ENCODE measurements at places on chromosomes 5 and 9.

DNA sequence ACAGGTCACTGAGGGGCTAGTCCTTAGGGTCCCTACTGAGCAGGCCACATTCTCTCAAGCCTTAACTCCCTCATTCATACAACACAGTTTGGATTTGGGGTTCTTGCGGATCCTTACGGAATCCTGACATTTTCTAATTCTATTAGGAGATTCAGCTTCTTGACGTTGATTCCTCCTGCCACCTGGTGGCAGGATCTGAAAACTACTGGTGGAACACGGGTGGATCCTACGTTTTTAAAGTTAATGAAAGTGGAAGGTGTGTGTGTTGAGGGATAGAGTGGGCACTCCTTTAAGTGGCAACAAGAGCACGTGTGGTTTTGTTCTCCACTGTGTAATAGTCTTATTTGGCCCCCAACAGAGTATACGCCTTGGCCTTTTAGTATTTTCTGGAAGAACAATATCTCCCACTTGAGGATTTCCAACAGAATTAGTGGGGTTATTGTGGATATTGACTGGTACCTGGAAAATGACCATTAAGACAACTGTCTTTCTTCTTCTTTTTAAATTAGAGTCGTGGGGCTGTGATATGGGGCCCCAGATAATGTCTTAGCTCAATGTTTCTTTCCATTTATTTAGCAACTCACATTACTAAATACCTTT lies 25.2 kb downstream of the SLC28A3 start:
- DNase-seq: peak; percentile 58

DNA sequence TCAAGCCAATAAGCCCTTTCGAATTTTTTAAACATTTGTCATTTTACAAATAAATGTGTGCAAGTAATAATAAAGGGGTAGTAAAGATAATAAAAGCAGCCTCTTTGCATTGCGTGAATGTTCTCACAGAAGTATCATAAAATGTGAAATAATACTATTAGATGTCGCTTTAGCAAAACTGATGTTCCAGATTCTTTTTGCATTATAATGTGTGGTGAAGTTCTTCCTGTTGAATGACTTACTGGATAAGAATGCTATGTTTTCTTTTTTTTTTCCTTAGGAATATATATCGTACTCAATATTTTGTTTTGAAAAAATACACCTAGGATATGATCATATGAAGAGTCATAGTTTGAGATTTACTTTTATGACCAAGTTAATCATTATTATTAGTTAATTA lies 85.2 kb upstream of the CDH12 start:
- DNase-seq: no peak

DNA sequence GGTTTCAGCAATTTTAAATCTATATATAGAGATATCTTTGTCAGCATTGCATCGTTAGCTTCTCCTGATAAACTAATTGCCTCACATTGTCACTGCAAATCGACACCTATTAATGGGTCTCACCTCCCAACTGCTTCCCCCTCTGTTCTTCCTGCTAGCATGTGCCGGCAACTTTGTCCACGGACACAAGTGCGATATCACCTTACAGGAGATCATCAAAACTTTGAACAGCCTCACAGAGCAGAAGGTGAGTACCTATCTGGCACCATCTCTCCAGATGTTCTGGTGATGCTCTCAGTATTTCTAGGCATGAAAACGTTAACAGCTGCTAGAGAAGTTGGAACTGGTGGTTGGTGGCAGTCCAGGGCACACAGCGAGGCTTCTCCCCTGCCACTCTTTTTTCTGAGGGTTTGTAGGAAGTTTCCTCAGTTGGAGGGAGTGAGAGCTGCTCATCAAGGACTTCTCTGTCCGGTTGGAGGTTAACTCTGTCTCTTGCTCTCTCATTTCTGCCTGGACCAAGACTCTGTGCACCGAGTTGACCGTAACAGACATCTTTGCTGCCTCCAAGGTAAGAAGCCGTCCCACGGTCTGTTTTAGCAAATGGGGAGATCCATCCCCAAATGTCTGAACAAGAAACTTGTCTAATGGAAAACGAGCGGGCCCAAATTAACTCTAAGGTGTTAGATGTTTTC lies at the start of gene IL4:
IL4 (plus strand) TSS at position 51 of the 692 bp plus-strand sequence; CDS start at position 113, 62 bp downstream.
- no peak for DNase-seq

- no peak for DNase-seq
Observed at GRCh38 chr9:110728058-110728457, 59.5 kb downstream of the MUSK start.

- DNase-seq: peak; percentile 60
Observed at GRCh38 chr5:115343855-115344254, 47.4 kb upstream of the CCDC112 start.

Measured in bronchial epithelial cell (primary cell).